Stimulated activated CD4-positive, alpha-beta T cell treated with anti-CD3 and anti-CD28 coated beads, Interleukin-1b, Interleukin-23, amount 100 ng/mL, for 1 hour (primary cell): ENCODE measurements at places on chromosomes 6 and 20.

DNA sequence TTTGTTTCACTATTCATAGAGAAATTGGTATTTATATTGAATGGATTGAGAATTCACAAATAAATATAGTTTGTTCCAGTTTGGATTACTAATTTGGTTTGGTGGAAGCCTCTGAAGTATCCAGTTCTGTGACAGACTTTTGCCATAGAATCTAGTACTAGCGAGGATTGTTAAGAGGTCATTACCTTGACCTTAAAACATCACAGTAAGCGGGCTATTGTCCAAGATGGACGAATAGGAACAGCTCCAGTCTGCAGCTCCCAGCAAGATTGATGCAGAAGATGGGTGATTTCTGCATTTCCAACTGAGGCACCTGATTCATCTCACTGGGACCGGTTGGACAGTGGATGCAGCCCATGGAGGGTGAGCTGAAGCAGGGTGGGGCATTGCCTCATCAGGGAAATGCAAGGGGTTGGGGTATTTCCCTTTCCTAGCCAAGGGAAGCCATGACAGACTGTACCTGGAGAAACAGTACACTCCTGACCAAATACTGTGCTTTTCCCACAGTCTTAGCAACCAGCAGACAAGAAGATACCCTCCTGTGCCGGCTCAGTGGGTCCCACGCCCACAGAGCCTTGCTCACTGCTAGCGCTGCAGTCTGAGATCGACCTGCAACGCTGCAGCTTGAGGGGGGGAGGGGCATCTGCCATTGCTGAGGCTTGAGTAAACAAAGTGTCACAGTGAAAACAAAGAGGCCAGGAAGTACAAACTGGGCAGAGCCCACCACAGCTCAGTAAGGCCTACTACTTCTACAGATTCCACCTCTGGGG is 66.4 kb upstream of the NEDD9 start:
- no peak for DNase-seq

DNA sequence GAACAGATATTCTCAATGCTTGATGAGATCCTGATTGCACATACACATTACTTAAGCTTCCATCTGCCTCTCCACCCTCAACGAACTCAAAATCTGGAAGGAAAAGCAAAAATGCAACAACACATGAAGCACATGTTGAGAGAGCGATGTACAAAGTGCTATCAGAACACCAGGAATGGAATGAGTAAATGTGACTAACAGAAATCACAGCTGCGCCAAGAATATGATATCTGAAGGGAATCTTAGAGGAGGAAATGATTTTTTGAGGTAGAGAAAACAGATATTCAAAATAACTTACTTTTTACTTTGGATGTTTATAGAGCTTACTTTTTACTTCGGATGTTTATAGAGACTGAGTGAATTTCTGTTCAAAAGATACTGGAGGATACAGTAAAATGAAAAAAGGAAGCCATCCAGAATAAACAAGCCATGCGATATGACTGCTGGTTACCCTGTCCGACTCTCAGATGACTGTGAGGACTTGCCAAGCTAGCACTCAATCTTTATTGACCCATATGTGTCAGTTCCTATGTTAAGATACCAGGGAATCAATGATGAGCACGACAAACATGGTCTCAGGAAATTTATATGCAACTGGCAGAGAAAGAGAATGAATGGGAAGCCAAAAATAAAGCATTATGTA is 102.0 kb downstream of the SMLR1 start:
- no peak for DNase-seq

DNA sequence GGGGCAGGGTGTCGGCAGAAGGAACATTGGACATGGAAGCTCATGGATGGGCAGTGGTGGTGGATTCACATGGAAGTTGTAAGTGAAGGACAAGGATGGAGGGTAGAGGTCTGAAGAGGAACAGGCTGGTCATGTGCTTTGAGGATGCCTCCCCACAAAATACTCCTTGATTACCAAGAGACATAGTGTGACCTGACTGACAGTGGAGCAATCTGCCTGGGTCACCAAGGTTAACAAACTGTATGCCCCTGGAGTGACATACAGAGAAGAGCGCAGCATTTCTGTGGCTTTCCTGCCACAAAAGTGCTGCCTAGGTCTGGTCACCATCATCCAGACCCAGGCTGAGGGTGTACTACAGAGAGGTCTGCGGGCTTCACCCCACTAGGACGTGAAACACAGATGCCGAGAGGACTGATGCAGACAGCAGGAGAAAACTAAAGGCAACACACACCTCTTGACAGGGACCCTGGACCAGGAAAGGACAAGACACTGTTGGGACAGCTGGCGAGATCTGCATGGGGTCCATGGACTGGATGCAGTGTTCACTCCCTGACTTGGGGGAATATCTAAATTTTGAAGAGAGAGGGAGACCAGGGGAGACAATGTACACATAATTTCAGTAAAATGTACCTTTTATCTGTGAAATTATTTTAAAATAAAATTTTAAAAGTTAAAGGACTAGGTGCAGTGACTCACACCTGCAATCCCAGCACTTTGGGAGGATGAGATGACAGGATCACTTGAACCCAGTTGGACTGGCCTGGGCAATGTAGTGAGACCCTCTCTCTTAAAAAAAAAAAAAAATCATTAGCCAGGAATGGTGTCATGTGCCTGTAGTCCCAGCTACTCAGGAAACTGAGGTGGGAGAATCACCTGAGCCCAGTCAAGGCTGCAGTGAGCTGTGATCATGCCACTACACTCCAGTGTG is 64.9 kb downstream of the CSE1L start:
- DNase-seq, result no peak

GRCh38 chr6:18363746-18364145 is 23.4 kb upstream of the RNF144B start:
- no peak for DNase-seq

DNA sequence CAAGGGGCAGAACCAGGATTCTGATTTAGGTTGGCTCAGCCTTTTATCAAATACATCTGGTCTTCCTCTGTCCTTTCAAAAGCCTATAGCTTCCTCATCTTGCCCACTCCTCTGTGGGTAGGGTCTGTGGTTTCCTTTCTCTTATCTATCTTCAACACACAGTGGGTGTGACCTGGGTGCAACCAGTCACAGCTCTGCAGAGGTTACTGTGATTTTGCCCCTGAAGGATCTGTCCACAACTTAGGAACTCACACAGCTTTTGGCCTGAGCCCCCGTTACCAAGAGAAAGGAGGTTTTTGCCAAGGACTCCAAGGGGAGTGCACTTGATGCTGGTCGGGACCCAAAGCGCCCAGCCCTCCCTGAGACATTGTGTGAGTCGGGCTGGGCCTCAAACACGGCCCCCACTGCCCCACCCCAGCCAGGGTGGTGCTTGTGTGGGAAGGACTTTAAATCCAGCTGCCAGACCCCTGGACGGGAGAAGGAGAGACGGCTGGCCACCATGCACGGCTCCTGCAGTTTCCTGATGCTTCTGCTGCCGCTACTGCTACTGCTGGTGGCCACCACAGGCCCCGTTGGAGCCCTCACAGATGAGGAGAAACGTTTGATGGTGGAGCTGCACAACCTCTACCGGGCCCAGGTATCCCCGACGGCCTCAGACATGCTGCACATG is at the start of gene PI16:
Gene PI16, plus strand, starts transcription at position 477 of the 670 bp plus-strand sequence. Its CDS starts 23 bp downstream, at position 500.
- DNase-seq, result no peak

GRCh38 chr20:54456423-54456822 is 19.0 kb upstream of the DOK5 start:
- no peak for DNase-seq

DNA sequence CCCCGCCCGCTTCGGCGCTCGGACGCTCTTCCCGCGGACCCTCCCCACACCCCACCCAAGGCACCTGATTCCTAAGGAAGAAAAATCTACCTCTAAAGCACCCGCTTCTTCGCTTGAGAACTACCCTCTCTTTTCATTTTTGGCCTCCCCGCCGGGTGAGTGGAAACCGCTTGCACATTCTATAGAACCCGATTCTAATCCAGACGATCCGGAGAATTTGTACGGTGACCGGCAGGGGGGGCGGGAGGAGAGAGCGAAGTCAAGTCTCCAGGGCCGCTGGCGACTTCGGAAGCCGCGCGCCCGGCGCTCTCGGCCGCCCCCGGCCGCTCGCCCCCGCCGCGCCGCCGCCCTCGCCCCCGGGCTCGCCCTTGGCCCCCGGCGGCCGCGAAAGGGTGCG is at the start of gene RBM24:
Gene RBM24, plus strand, starts transcription at position 262 of the 397 bp plus-strand sequence. CDS start 221 bp downstream, outside the sequence.
- no peak for DNase-seq

- DNase-seq, result no peak
Measured at GRCh38 chr6:12024216-12024615, 12.1 kb downstream of the HIVEP1 start.

- DNase-seq, result no peak
Measured at GRCh38 chr6:75147512-75147911, 58.3 kb downstream of the COL12A1 start.

- no peak for DNase-seq
Measured at GRCh38 chr20:33224399-33224798, 7.2 kb downstream of the BPIFA3 start.

DNA sequence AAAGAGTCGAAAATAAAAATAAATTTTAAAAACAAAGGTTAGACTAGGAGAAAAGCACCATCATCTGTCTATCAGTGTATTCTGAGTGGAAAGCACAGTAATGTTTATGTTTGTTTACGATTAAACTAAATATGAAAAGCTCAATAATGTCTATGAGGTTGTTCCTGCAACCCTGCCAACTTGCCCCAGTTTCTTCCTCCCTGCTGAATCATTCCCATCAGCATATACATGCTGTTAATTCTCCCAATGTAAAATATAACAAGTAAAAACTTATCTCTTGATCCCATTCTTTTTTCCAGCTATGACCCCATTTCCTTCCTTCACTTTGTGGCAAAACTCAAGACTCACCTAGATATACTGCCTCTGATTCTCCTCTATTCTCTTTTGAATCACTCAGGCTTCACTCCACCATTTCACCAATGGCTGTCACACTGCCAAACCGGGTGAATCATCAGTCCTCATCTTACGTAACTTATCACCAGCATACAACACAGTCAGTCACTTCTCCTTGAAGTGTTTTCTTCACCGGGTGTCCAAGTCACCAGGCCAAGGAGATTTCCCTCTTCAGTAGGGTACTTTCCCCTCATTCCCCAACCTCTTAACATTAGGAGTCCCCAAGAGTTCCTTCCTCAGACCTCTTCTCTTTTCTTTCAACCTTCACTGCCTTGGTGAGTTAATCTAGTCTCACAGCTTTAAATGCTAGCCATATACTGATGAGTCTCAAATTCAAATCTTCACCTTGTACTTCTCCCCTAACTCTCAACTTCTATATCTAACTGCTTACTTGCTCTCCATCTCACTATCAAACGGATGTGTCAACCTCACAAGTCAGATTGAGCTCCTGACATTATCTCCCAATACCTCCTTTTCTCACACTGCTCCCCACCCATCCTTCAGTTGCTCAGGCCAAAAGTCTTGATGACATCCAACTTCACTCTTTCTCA is 6.2 kb downstream of the TMEM242 start:
- DNase-seq, result no peak

GRCh38 chr6:91045161-91045560 is 458.3 kb upstream of the MAP3K7 start:
- DNase-seq, result no peak

- no peak for DNase-seq
Measured at GRCh38 chr20:55935448-55936208, 69.7 kb downstream of the CBLN4 start.

- no peak for DNase-seq
Measured at GRCh38 chr20:2335096-2335870, 39.5 kb downstream of the TGM3 start.

- DNase-seq, result no peak
Measured at GRCh38 chr6:5084360-5084780, 771 bp upstream of the PPP1R3G start.

GRCh38 chr20:51010043-51010365 is 12.9 kb downstream of the KCNG1 start:
- no peak for DNase-seq

GRCh38 chr6:8181160-8181881 is 79.0 kb upstream of the EEF1E1 start:
- DNase-seq, result no peak

DNA sequence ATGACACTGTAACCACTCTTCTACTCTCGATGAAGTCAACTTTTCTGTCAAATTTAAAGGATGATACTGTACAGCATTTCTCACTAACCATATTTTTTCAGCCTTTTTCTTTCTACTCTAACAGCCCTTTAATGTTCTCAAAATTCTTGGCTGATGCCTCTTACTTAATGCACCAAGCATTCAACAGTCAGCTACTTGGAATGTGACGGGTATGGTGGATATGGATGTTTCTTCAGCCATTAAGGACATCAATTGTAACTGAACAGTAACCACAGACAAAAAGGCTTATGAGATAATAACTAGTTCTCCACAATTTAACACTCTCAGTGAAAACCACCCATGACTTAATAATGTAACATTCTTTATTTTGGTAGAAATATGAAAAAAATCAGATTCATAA is 467.2 kb upstream of the ZNF337 start:
- DNase-seq, result no peak

DNA sequence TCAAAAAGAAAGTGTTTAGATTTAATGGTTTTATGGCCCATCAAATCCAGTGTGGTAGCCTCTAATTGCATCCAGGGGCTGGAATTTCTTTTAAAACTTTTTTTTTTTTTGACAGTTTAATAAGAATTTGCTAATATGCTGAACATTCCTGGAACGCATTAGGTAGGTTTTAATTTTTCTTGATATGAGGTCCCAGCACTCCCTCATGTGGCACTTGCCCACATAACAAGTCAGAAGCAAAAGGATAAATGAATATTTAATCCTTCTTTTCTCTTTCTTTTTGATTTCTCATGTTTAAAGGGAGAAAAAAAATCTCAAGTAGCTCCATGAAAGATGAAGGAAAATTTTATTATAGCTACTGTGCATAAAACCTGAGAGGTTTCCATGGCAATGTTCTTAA is 13.5 kb downstream of the HAO1 start:
- no peak for DNase-seq

DNA sequence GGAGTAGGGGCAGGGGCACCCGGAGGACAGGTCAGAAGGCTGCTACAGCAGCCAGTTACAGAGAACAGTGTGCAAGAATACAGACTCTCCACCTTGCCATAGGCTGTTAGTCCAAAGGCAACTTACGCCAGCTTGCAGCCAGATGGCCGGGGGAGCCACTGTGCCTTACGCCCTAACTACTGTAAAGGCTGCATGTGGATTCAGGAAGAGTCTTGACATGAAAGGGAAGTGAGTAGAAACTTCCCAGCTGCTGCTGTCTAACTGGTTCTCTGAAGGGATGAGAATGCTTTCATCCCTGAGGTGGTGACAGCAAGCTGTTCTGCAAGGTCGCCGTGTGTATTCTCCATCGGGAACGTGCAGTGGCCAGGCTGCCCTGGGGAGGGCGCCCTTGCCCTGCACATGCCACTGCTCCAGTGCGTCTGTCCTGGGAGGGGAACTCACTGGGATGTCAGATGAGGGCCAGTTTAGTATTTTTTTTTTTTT is 46.1 kb downstream of the LYRM4 start:
- no peak for DNase-seq

- DNase-seq, result no peak
Measured at GRCh38 chr6:147283460-147283859, 79.2 kb downstream of the STXBP5 start.
